ENCODE measurements at places on chromosomes 3 and 15.

GRCh38 chr15:24823473-24823872, 131.3 kb upstream of the SNRPN start:
- no peak for DNase-seq

GRCh38 chr3:156840826-156841689, 14.9 kb downstream of the LEKR1 start:
- DNase-seq: no peak

GRCh38 chr15:99995543-99995942, 262.3 kb upstream of the LYSMD4 start:
- no peak for DNase-seq

DNA sequence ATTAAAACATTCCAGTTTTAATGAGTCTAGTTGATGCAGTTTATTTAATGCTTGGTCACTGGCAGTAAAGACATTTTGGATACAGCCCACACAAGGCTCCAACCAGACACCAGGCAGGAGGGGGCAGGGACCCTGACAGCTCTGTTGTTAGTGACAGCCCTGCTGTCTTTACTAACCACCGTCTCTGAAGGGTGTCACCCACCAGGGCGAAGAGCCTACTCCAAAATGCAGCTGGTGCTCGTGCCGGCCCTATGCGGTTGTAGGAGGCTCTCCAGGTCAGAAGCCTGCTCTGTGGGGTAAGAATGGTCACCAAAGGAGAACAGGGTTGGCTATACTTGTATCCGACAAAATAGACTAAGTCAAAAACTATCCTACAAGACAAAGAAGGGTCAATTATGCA, 132.2 kb downstream of the ATP10A start:
- no peak for DNase-seq

- no peak for DNase-seq
Measured at GRCh38 chr15:89101302-89102193, 13.3 kb downstream of the ABHD2 start.

- no peak for DNase-seq
Measured at GRCh38 chr3:156577736-156578135, 22.8 kb upstream of the SSR3 start.
